ENCODE measurements at places on chromosomes 3 and 15.
A peak's percentile ranks its signal among the peaks of the same experiment; 100 is the strongest.

DNA sequence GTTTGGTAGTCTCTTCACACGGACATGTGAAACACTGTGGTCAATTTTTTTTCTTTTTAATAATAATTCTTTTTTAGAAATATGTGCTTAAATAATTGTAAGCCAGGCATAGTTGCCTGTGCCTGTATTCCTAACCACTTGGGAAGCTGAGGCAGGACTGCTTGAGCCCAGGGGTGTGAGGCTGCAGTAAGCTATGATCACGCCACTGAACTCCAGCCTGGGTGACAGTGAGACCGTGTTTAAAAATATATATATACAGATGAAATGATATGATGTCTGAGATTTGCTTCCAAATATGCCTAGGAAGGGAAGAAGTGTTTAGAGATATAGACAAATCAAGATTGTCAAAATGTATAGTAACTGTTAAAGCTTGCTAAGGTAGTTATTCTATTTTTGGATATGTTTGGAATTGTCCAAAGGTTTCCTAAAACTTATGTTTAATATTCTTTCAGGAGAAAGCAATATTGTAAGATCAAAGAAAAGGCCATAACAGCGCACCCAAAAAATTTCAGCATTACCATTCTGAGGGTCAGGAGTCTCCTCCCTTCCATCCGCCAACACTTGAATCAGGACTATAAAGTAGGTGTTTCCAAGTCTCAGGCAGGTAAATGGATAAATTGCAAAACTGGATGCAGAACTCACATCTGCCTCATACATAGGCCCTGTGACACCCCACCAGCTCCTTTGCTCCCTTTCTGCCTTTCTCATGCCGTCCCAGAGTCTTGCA lies 532 bp upstream of the SELENOT start:
- no peak for DNase-seq

DNA sequence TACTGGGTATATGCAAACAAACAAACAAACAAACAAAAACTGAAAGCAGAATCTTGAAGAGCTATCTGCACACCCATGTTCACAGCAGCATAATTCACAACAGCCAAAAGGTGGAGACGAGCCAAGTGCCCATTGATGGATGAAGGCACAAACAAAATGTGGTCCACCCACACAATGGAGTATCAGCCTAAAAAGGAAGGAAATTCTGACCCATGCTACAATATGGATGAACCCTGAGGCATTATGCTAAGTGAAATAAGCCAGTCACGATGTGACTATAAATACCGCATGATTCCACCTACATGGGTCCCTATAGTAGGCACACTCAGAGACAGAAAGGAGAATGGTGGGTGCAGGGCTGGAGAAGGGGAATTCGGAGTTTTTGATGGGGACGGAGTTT lies 24.1 kb downstream of the XPC start:
- no peak for DNase-seq

- no peak for DNase-seq
Observed at GRCh38 chr15:60476713-60477112, 2.2 kb downstream of the ICE2 start.

DNA sequence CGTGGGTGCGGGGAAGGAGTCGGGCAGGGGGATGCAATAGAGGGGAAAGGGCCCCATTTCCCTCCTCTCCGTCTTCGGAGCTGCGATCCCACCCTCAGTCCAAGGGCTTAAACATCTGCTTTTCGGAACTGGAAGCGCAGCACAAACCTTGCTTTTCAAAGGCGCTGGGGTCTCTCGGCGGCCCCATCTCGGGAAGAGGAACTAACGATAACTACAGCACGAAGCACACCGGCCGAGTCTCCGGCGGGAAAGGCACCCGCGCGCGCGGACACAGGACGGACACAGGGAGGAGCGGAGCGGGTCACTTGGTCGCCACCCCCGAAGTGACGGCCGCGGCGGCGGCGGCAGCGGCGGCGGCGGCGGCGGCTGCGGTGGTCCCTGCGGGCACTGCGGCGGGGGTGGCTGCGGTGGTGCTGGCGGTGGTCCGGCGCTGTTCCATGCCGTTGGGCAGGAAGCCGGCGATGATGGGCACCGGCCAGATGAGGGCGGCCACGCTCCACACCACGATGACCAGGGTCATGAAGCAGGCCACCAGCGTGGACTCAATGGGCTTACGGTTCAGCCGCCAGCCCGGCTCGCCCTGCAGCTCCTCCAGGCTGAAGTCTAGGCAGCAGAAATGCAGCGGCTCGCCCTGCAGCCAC lies 1.1 kb downstream of the TMEM158 start:
- peak; percentile 50 for DNase-seq

- no peak for DNase-seq
Observed at GRCh38 chr3:63947594-63947993, 35.4 kb upstream of the SCAANT1 start.

- DNase-seq = peak; percentile 33
Observed at GRCh38 chr3:150248116-150248887, 159.8 kb upstream of the TSC22D2 start.

- DNase-seq = no peak
Observed at GRCh38 chr15:45376967-45377608, 1.3 kb downstream of the GATM start.

GRCh38 chr15:98647774-98648653 lies at the start of gene IGF1R:
TSS of gene IGF1R (plus strand) at chr15:98648539. CDS start at chr15:98649582, 1,043 bp downstream.
- peak; percentile 94 for DNase-seq

GRCh38 chr3:29488922-29489321 lies 208.1 kb downstream of the RBMS3 start:
- no peak for DNase-seq

GRCh38 chr3:109569135-109569846 lies 231.9 kb upstream of the DPPA4 start:
- no peak for DNase-seq

DNA sequence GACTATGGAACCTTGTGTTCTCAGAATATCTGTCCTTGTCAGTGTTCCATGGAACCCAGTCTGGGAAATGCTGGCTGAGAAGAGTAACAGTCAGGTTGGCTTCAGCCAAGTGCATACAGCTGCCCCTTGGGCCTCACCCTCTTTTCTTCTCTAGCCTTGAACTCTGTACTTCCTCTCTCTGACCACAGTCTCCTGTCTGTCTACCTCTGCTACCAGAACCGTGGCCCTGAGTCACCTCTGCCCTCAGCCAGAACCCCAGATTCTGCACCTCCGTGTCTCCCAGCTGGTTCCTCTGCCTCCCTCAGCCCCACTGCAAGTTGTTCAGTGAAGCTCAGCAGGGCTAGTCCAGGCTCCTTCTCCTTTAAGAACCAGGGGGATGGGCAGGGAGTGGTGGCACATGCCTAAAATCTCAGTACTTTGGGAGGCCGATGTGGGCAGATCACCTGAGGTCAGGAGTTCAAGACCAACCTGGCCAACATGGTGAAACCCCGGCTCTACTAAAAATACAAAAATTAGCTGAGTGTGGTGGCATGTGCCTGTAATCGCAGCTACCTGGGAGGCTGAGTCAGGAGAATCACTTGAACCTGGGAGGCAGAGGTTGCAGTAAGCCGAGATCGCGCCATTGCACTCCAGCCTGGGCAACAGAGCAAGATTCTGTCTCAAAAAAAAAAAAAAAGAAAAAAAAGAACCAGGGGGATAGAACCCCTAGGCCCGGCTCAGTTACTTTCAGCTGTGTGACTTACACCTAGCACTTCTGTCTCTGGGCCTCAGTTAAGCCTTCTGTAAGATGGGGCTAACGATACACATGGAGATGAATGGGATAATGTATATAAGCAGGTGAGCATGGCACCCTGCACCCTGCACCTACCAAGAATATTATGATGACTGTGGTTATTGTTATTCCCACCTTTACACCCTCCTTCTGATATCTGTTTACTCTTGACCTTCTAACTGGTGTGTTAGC lies 24.3 kb upstream of the TATDN2 start:
- DNase-seq = peak; percentile 94

GRCh38 chr3:177358977-177359592 lies 161.8 kb upstream of the TBL1XR1 start:
- peak; percentile 76 for DNase-seq

DNA sequence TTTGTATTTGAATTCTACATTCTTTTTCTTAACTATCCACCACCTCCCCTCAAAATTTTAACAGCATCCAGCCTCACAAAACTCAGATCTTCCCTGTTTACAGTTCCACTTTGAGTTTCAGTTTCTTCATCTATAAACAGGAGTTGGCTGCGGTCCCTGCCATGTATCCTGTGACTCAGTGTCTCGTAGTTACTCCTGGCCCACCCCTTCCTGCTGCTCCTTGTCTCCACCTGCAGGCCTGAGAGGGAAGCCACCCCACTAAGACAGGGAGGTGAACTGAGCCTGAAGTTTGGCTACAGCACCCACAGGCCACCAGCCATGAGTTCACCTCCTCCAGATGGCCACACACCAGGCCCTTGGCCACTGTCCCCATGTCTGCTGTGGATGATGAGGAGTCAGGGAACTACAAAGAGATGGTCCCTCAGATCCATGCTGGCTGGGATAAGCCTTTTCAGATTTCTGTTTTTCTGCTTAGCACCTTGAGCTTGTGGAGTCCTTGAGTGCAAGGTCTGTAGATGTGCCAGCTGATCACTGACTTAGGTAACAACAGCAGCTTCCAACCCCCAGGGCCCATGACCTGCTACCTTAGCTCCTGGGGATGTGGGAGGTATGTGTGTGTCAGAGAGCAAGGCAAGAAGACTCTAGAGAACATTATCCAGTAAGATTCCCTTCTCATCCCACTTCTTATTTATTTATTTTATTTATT lies 37.5 kb downstream of the CD86 start:
- peak; percentile 83 for DNase-seq

DNA sequence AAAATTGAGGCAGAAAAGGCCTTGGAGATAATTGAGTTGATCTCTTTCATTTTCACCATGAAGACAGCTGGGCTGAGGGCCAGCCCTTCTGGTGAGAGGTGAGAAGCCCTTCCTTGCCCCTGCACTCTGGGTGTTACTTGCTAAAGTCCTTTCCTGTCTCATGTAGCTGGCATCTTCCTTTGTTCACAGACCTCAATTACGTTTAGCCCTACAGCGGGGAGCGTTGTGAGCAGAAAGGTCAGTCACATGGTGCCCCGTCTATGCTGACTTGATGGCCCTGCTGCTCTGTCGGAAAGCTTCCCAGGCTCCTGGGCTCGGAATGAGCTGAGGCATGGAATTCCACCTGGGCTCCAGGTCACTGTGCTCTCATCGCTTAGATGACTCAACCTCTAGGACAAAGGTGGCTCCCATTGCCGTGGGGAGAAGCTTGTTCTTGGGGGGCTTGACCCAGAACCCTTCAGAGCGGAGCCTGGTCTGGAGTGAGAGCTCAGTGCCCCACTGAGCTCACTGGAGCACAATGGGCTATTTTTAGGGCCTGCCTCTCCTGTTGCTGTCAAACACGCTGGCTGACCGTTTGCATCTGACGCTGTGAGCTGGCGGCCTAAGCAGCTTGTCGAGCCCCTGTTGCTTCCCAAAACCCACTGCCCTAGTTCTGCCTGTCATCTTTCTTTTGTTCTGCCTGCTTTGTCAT lies 47.0 kb downstream of the RPLP1 start:
- no peak for DNase-seq

DNA sequence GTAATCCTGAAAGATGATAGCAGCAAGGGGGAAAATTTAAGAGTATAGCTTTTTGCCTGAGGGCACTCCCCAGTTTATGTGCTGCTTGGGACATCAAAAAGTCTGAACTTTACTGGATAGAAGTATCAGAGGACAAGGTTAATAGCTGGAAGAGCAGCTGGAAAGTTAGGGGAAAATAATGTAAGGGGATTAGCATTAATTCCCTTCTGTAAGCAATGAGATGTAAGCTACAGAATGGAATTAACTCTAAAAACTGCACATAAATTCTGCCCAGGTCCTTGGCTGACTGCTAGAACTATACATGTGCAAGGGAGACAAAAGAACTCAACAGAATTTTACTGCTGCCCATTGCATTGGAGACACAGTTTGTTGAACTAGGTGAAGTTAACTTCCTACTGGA lies 55.6 kb downstream of the ATP11B start:
- DNase-seq = no peak

GRCh38 chr3:17009826-17010225 lies 125.1 kb downstream of the PLCL2 start:
- DNase-seq = no peak

DNA sequence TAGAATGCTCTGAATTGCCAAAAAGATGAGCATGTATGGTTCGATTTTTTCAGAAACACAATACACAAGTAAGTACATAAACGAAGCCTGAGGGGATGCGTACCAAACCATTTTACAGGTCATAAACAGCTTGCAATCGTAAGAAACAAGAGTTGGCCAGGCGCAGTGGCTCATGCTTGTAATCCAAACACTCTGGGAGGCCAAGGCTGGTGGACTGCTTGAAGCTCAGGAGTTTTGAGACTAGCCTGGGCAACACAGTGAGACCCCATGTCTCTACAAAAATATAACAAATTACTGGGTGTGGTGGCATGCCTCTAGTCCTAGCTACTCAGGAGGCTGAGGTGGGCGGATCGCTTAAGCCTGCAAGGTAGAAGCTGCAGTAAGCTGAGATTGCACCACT lies 13.4 kb downstream of the TRA2B start:
- DNase-seq = no peak

DNA sequence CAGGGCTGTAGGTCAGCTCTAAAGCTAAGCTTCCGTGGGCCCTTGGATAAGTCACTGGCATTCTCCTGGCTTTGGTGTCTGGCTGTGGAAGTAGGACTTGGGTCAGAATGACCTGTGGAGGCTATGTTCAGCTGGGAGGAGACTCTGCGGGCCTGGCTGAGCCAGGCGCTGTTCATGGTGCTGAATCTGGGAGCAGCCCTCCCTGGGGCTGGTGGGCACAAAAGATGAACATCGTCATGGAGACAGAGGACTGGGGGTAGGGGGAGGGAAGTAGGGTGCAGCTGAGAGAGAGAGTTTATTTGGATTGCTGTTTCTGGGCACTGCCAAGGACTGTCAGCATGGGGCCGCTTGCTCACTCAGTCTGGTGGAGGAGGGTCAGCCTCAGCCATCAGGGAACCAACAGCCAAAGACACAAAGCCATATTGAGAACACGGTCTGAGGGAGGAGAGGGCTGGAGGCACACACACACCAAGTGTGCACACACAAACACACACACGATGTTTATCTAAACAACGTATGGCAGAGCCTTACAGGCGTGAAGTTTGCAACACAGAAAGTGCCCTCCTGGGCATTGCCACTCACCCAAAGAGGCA lies 120.7 kb upstream of the LINGO1 start:
- DNase-seq = peak; percentile 10

DNA sequence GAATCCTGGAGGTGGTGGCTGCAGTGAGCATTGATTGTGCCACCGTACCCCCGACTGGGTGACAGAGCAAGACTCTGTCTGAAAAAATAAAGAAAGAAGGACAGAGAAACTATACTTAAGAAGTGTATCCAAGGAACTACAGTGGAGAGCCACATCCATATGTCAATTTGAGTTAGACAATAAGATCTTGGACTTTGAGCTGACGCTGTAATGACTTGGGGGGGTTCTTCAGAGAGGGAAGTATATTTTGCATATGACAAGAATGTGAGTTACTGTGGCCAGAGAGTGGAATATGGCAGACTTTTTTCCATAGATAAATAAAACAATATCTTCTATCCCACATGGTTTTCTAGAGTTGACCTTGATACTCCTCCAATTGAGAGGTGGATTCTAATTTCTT lies 52.6 kb upstream of the TEX264 start:
- DNase-seq = no peak

GRCh38 chr3:30309961-30310954 lies 296.1 kb upstream of the TGFBR2 start:
- no peak for DNase-seq

GRCh38 chr3:141530415-141530768 lies 43.6 kb downstream of the RASA2 start:
- DNase-seq = no peak

Measured in GM12865 (cell line).